ENCODE measurements at places on chromosomes 16 and 17.
A peak's percentile ranks its signal among the peaks of the same experiment; 100 is the strongest.

GRCh38 chr17:9238340-9239245, 217.3 kb downstream of the NTN1 start:
- no peak for DNase-seq

DNA sequence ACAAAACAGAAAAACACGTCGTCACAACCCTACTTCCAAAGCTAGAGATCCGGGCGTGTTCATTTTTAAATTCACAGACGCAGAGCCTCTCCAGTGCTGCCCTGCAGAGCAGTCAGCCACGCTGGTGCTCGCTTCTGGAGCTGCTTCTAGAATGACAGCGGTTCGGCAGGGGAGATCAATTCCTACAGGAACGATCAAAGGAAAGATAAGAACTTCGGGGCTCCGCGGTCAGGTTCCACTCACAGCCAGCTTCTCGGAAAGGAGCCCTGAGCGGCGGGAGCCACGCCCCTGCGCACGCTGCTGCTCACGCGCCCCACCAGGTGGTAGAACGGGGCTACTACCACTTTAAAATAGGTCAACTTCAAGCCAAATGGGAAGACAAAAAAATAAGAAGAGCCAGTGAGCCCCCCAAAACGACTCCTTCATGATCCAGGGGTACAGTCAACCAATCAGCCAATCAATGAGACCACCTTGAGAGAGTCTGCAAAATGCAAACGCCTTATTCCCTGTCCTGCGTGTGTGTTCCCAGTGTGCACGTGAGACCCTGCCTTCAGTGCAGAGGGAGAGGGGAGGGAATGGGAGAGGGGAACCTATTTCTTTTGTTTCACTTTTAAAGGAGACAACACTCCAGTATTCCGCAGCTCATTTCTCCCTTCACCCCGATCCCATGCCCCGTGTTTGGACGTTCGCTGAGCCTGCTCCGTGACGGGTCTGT, 209.7 kb downstream of the RBFOX3 start:
- no peak for DNase-seq

- DNase-seq = peak; percentile 26
Measured at GRCh38 chr17:81977211-81977808, at the start of gene ASPSCR1. TSS of gene ASPSCR1 (plus strand) at chr17:81977629. CDS start at chr17:81977647, 18 bp downstream.

DNA sequence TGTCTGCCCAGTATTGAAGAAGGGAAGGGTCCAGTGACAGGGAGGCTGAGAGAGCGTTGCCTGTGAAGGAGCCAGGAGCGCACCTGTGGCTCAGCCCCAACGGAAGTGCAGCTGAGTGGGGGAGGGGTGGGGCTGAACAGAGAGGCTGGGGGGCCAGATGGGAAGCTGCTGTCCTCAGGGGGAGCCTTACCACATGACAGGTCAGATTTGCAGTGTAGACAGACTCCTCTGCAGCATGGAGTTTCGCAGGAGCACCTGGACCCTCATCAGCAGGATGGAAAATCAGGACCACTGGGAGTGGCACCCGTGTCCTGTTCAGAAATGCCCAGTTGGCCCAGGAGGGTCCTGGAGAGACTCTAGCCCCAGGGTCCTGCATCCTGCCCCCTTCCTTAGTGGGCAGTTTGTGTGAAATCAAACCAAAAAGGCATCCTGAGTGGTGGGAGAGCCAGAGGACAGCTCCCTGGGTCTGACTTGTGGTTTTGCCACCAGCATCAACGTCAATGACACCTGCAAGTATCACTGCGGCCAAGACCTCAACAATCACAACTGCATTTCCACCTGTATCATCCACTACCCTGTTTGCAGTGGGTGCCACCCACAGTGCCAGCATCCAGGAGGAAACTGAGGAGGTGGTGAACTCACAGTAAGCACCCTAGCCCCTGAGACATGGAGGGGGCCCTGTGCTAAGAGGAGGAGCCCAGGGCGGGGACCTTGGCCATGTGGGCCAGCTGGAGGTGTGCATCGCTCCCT, 7.8 kb downstream of the CD300A start:
- DNase-seq = no peak

DNA sequence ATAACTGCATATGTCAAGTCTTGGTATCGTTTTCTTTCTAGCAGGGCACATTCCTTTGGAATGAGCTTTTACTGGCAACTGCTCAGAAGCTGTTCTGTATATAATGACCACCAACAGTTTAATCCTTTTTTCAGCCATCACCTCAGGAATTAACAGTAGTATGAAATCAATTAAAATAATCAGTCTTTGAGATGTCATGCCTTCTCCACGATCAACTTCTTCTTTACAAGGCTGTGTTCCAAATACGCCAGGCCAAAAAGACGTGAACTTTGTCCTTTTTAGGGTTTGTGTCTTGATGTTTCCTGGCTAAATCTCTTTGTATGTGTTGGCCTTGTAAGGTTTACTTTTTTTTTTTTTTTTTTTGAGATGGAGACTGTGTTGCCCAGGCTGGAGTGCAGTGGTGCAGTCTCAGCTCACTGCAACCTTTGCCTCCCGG, 54.9 kb downstream of the ABCC1 start:
- peak; percentile 35 for DNase-seq

- DNase-seq = peak; percentile 6
Measured at GRCh38 chr16:82229800-82230619, 60.0 kb upstream of the MPHOSPH6 start.

All from BJ (cell line).